ENCODE measurements at places on chromosomes 4 and X.

GRCh38 chr4:100590325-100590724 is 72.5 kb upstream of the EMCN start:
- DNase-seq = no peak

- DNase-seq = no peak
These were observed 85.4 kb upstream of the RAPGEF2 start for GRCh38 chr4:159017323-159018026.

DNA sequence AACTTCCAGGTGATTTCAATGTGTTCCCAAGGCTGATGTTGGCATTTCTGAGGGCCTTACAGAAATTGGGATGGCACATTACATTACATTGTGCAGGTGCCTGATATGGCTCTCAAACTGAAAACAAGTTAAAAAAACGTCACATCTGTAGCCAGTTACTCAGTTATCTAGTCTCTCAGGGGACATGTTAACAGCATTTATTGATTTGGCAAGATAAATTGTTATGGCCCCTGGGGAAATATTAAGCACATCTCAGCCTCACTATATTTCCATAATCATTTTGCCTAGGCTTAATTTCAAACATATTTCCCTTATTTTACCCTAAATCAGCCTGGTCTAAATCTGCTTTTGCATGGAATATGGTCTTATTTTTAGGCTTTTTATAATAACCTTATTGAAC is 290.0 kb downstream of the IL15 start:
- no peak for DNase-seq

DNA sequence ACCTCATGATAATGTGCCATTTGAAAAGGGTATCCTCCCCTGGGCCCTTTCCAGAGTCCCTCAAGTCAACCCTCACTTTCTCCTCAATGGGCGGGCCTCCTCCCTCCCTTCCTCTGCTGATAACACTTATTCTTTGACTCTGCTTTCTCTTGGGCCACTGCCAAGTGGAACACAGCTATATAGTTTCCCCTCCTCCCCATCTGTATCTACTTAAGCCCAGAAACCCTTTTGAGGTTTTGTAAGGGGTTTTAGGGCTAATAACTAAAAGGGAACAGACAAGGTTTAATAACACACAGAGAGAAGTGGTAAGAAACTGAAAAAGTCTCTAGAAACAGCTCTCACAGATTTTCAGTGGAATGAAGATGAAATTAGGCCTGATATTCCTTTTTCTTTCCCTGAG is 116.7 kb downstream of the GPC3 start:
- DNase-seq = no peak

GRCh38 chrX:24306440-24306839 is 7.4 kb downstream of the SUPT20HL2 start:
- no peak for DNase-seq

- DNase-seq = no peak
These were observed 118.5 kb upstream of the FAM9C start for GRCh38 chrX:13162772-13163410.

- no peak for DNase-seq
These were observed 366.7 kb upstream of the FAM241A start for GRCh38 chr4:111778543-111778942.

- DNase-seq = no peak
These were observed 141.3 kb downstream of the AFAP1 start for GRCh38 chr4:7798178-7798995.

DNA sequence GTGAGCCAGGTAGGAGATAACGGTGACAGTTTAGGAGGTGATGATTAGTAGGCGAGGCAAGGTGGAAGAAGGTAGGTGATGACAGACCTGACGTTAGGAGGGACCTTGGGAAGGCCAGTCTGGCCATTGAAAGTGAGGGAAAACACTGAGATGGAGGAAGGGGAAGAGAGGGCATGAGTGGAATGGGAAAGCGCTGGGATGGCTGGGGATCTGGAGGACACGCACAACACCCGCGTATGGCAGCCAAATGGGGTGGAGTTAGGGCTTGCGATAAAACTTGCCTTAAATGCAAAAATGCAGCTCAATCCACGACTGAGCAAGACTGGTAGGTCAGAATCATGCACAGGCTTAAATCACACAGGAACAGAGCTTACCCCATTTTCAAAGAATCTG is 605 bp upstream of the CDKL2 start:
- no peak for DNase-seq

DNA sequence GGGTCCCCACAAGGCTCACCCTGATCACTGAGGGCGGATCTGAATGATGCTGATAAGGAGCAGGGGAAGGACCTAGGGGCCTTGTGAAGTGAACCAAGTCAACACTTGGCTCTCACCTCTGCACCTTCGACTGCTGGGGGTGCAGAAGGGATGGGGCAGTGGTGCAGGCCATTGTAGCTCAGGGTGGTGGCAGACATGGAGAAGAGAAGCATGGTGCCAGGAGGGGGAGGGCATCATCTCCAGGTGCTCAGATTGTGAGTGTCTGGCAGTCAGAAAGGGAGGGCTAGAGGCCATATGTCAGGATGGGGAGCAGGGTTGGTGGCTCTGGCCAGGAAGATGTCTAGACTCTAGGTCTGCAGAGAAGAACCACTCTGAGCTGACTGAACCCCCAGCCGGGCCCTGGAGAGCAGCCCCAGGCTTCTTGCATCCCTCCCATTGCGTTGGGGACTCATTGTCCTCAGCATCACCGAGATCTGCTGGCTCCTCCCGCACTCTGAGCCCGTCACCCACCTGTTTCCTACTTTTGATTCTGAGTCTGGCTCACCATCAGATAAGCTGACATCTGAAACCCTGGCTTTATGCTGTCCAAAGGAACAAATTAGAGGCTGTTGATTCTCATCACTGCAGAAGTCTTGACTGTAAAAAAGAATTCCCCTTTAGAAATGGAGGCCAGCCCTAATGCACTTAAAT is 3.8 kb downstream of the APLN start:
- DNase-seq = no peak

DNA sequence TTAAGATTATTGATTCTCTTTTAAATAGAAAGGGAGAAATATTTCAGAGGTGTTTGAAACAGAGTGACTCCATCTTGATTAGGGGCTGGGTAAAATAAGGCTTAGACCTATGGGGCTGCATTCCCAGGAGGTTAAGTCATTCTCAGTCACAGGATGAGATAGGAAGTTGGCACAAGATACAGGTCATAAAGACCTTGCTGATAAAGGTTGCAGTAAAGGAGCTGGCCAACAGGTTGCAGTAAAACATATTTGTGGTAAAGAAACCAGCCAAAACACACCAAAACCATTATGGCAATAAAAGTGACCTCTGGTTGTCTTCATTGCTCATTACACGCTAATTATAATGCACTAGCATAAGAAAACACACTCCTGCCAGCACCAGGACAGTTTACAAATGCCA is 165.0 kb downstream of the SPIN4 start:
- DNase-seq = no peak

DNA sequence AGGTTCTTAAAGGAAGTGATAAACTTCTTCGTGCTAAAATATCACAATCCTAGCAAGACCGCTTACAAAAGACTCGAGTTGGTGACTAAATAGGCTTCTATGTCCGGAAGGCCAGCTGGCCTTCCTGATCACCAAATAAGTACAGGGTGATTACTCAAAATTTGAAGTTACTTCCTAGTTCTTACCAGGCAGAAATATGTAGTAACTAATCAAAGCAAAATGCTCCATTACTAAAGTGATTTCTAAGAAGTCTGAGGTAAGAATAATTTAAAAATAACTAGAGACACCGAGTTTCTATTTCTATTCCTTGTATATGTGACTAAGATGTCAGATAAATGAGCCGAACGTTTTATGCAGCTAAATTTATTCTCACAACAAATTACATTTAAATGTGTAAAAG is 62.2 kb downstream of the NSUN7 start:
- DNase-seq = no peak

DNA sequence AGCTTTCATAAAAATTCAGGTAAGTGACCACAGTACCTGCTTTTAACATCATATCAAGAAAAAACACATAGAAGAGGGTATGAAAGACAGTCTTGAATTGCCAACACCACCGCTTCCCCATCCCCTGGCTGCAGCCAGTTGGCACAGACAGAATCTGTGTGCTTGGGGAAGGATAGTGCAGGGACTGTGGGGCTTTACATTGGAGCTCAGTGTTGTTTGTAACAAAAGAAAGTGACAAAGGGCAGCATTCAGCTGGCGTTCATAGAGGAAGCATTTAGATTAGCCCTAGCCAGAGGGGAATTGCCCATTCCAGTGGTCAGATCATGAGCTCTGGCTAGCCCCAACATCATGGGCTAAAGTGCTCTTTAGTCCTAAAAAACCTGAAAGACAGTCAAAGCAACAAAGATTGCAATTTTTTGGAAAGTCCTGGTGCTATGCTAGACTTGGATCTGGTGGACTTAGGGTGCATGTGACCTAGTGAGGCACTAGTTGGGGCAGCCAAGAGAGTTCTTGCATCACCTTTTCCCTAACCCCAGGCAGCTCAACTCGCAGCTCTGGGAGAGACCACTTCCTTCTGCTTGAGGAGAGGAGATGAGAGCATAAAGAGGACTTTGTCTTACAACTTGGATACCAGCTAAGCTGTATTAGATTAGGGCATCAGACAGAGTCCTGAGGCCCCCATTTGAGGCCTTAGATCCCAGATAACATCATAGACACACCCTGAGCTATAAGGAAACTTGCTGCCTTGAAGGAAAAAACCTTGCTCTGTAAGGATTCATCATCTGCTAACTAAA is 1602.4 kb upstream of the ADGRL3 start:
- DNase-seq = no peak

- no peak for DNase-seq
These were observed 47.7 kb downstream of the PRPS1 start for GRCh38 chrX:107675823-107676555.

GRCh38 chr4:37793562-37793961 is 32.9 kb upstream of the PGM2 start:
- no peak for DNase-seq

GRCh38 chr4:21507439-21507838 is 441.1 kb downstream of the KCNIP4 start:
- no peak for DNase-seq

- DNase-seq = no peak
These were observed 8.4 kb upstream of the UBA1 start for GRCh38 chrX:47185241-47185640.
